ENCODE measurements at places on chromosomes 5 and 9.
A peak's percentile ranks its signal among the peaks of the same experiment; 100 is the strongest.

DNA sequence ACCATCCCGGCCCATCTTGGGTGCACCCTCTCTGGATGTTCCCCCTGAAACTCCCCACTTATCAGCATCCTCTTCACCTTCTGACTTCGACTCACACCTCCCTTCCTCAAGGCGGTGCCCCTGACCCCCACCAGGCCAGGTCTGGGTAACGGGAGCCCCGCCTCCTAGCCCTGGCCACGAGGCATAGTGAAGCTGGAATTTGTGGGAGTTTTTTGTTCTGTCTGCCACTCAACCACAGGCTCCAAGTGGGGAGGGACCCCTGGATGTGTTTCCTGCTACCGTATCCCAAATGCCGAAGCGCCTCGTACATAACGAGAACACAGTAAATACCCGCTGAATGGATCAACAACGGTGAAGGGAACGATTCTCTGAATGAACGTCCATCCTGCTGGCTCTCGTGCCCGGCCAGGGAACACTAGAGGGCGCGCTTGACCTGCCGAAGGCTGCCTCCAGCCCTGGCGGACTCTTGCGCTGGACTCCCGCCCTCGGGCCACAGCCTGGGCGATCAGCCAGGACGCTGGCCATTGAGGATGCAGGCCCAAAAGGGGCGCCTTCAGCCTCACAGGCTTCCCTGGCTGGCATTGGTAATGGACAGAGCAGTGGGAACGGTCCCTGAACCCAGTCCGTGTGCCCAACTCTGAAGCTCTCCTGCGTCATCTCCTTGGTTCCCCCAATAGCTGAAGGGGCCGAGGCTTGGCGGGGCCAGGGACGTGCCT, 47.3 kb upstream of the PHYKPL start:
- DNase-seq: peak; percentile 18

GRCh38 chr5:74258314-74258665, 382.2 kb downstream of the ENC1 start:
- no peak for DNase-seq

GRCh38 chr5:159452480-159453167, 122.3 kb upstream of the IL12B start:
- no peak for DNase-seq

- no peak for DNase-seq
Measured at GRCh38 chr5:642481-642880, 30.3 kb downstream of the CEP72 start.

DNA sequence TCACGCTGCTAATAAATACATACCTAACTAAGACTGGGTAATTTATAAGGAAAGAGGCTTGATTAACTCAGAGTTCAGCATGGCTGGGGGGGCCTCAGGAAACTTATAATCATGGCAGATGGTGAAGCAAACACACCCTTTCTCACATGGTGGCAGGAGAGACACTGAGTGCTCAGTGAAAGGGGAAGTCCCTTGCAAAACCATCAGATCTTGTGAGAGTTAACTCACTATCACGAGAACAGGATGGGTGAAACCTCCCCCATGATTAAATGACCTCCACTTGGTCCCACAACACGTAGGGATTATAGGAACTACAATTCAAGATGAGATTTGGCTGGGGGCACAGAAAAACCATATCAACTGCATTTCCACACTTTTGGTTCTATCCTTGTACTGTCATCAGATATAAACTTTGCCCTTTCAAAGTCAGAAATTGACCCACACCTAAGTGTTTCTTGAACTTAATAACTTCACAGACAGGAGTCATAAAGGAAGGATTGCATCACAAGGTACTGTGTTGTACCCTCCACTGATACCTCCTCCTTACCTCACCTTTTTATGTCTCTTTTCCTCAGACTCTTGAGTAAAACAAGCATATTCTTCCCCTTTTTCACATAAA, 319.1 kb upstream of the PIK3R1 start:
- DNase-seq: no peak

DNA sequence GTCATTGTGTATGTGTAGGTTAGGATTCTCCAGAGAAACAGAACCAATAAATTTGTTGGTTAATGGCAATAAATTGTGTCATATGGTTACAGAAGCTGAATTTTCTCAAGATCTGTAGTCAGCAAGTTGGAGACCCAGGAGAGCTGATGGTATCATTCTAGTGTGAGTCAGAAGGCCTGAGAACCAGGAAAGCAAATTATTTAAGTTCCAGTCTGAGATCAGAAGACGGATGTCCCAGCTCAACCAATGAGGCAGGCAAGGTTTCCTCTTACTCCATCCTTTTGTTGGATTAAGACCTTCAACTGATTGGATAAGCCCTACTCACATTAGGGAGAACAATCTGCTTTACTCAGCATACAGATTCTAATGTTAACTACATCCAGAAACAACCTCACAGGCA, 656.3 kb downstream of the ANXA1 start:
- peak; percentile 25 for DNase-seq

DNA sequence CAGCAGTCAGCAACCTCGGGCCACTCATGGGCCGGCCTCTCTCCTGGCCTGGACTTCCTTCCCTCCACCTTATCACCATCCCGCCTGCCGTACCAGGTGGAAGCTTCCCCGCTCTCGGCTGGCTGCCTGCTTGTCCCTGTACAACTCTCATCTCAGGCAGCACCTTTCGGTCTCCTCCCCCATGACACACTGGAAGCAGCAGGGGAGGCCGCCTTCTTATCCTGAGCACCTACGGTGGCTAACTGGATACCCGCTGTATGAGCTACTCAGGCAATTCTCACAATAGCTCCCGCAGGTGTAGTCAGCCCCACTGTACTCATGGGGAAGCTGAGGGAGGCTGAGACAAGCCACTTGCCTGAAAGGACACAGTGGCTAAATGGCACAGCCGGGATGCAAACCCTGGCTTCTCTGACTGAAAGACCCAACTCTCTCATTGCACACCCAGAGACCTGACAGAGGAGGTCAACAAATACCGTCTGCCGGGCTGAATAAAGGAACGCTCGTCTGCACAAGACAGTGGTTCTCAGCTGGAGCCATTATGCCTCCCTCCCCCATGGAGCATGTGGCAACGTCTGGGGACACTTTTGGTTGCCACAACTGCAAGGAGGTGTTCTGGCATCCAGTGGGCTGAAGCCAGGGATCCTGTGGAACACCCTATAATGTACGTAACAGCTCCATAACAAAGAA, 9.6 kb downstream of the STK10 start:
- DNase-seq: no peak

DNA sequence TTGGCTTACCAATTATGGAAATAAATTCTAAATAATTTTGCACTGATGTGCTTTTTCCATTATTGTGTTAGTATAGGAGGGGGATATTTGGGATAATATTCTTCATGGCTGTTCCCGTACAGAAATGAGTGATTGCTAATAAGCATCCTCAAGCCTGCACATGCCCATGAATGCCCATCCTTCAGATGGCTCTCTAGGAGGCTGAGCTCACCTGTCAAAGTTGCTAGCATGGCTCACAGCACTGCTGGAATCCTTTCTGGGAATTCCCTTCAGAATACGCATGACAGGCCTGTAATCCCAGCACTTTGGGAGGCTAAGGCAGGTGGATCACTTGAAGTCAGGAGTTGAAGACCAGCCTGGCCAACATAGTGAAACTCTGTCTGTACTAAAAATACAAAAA, 124.1 kb downstream of the NXNL2 start:
- no peak for DNase-seq

- no peak for DNase-seq
Measured at GRCh38 chr5:72572236-72572765, 65.1 kb upstream of the ZNF366 start.

- no peak for DNase-seq
Measured at GRCh38 chr5:126809916-126810315, 33.0 kb downstream of the LMNB1 start.

DNA sequence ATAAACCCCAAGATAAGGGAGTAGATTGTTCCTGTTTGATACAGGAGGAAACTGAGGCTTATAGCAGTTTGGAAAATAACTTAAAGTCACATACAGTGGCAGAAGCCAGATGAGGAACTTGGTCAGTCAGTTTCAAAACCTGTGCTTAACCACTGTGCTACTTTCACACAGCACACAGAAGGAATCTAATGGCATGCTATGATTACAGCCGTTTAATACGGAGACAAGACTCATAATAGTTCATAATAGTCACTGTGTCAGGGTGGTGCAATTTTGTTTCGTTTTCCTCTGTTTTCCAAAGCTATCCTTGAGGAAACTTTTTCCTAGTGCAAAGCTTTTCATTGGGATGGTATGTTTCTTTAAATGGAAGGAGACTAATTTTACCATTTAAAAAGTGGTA, 112.3 kb downstream of the GCNT1 start:
- no peak for DNase-seq

- DNase-seq: no peak
Measured at GRCh38 chr5:160640406-160640805, 211.6 kb downstream of the ATP10B start.

DNA sequence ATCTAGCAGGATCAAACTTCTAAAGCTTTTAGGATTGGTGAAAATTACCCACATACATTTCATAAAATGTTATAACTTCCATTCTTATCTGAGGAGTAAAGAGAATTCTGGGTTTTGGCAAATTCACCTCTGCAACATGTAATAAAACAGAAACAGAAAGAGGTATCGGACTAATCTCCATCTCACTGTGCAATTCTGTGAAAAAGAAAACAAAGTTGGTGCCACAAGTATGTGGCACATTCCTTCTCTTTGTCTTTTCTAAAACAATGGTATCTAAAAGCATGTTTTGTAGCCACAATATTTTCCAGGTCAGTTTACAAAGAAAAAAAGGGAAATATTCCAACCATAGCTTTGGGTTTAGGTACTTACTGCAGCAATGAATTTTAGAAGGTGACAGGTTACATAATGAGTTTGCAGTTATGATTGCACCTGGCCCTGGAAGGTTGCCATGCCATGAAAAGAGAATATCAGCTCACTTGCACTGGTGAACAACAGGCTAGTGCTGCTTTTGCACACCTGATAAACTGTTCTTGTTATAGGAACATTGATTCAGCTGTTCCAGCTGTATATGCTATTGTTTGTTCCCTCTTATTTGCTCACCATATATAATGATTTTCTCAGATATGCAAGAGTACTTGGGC, 491.3 kb upstream of the MEF2C start:
- no peak for DNase-seq

DNA sequence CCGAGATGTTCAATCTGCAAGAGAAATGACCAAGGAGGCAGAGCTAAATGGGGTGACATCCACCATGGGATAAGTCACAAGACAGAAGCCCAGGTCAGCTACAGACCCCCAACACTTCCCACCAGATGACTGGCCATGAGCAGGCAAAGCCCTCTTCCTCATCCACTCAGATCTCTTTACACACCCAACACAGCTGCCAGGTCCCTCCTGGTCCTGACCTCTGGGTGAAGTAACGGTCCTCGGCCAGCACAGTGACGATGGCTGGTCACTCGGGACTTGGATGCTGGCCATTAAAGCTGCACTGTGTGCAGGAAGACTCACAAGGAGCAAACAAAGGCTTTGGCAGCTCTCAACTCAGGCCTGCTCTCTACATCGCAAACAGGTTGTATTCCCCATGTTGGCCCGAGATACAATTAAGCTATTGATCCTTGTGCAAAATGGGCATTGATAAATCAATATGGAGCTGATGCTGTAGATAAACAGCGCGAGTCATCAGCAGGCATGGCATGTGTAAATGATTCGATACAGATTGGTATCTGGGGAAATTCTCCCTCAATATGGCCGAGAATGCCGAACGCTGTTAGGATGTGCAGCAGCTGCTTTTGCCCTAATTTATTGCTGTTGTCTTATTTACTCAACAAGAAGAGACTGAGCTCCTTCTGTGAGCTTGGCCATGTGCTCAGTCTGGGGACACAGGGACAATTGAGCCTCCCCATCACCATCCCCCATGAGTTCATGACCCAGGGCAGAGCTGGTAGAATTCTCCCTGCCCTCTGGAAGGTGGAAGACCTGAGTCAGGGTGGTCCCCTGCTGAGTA, 98.7 kb downstream of the C5orf15 start:
- DNase-seq: no peak

DNA sequence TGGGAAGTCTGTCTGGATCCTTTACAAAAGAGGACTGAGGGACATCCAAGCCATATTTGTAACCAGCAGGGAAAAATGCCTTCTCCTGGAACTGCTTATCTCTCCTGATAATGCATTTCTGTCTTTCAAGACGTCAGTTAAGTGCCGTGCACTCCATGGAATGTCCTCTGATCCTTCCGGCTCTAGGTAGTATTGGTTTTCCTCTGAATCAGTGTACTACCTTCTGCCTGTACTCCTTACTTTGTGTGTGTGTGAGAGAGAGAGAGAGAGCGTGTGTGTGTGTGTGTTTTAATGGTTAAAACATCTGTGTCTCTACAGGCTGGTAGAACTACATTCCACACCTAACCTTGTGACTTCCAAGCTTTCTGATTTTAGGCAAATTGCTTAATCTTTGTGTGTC, 89.9 kb downstream of the PIP5K1B start:
- DNase-seq: no peak

GRCh38 chr5:151143645-151144044, 13.9 kb downstream of the ANXA6 start:
- no peak for DNase-seq

- DNase-seq: peak; percentile 61
Measured at GRCh38 chr5:158431369-158432029, 572.6 kb upstream of the CLINT1 start.

- no peak for DNase-seq
Measured at GRCh38 chr5:56244627-56245026, 11.5 kb upstream of the ANKRD55 start.

GRCh38 chr5:133338504-133339355, 273.6 kb downstream of the FSTL4 start:
- no peak for DNase-seq

DNA sequence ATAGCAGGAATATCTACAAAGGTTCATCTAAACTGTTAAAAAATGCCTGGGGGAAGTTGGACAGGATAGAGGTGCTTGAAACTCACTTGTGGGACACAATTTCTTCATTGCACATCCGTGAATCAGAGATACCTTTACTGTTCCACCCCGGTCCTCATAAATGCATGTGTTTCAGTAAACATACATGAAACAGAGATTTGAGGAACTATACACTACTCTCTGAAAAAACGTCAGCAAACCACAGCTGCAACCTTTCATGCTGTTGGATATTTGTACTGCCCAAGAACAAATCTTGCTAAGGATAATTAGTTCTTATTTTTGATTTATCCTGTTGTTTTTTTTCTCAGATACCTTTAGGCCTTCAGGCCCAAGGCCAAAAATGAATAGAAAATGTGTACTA, 337.3 kb downstream of the KDM4C start:
- DNase-seq: no peak

GRCh38 chr9:124652615-124653393, 118.3 kb downstream of the NR6A1 start:
- DNase-seq: peak; percentile 75

Measured in skeletal muscle cell (primary cell).